COLO829 (cell line): ENCODE measurements at places on chromosomes 5 and 9.

DNA sequence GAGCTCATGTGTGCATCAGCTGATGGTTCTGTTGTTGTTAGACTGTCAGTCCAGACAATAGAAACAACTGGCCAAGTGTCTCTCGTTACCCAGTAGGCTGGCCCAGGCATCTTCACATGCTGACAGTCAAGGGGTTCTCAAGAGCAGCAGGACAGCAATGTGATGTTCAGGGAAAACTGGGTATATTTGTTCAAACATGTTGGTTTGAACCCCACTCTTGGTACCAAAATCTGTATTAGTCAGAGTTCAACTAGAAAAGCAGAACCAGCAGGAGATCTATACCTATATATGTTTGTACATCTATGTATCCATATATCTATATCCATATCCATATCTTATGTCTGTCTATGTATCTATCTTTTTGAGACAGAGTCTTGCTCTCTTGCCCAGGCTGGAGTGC, 108.1 kb downstream of the LRRC70 start:
- no peak for DNase-seq

DNA sequence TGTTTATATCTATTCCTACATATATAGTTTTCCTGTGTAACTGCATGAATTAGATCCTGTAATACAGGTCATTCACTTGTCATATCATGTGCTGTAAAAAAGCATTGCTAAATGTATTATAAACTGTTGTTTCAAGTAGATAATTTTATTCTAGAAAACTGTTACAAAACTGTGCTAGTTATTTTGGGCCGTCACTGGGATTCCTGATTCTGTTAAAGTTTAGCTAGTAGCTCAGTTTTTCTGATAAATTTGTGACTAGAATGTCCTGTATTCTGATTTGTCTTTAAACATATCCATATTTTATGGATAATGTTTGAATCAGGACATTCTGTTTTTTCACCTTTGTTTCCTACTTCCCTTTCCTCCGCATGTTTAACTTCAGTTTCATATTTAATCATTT, 5.4 kb downstream of the SLF1 start:
- no peak for DNase-seq

GRCh38 chr9:4159696-4160095, 140.2 kb downstream of the GLIS3 start:
- no peak for DNase-seq

DNA sequence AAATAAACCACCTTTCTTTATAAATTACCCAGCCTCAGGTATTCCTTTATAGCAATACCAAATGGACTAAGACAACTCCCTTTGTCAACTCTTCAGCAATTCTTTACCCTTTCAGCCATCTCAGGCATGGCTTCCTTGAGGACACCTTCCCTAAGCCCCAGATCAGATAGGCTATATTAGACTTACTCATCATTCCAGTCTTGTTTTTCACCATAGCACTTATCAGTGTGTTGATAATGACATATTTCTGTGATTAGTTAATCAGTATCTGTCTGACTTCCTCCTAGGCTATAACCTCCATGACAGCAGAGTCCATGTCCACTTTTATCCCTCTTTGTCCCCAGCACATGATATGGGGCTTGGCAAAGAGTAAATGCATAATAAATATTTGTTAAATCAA, 238.1 kb downstream of the ACTL7B start:
- DNase-seq: no peak

DNA sequence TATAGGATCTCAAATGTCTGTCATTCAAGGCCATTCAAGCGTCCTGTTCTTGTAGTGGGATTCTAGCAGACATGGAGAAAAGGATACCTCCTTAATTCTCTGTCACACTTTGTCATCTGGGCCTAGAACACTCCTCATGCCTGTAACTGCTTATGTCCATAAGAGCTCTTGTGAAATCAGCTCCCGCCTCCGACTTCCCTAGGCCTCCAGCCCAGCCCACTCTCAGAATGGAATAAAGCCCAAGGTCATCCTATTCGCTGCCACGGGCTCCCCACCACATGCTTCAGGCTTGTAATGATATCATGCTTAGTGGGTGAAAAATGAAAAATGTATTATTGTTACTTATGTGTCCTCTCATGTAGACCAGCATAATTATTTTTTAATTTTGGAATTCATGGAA, 632.5 kb downstream of the ISL1 start:
- DNase-seq: no peak

DNA sequence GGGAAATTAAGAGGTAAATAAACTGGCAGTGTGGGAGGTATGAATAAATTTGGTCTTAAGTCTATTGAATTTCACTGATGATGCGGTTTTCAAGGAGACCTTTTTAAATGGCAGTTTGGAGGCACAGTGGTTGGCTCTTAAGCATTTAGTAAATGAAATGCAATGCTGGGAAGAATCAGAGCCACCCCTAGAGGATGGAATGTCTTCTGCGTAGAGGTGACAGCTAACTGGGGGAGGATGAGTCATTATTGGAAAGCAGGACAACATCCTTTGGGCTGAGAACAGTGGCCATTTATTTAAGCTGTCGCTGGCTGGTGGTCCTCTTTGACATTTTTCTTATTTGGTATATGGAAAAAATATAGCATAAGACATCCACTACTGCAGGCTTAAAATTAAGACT, 163.2 kb downstream of the SH3GL2 start:
- DNase-seq: peak; percentile 6

- DNase-seq: peak; percentile 24
These were observed 6.2 kb downstream of the UGT3A2 start for GRCh38 chr5:36060420-36060887.

GRCh38 chr9:70868041-70868440, 253.4 kb downstream of the TRPM3 start:
- DNase-seq: no peak
